ENCODE measurements at places on chromosomes 16 and 17.

DNA sequence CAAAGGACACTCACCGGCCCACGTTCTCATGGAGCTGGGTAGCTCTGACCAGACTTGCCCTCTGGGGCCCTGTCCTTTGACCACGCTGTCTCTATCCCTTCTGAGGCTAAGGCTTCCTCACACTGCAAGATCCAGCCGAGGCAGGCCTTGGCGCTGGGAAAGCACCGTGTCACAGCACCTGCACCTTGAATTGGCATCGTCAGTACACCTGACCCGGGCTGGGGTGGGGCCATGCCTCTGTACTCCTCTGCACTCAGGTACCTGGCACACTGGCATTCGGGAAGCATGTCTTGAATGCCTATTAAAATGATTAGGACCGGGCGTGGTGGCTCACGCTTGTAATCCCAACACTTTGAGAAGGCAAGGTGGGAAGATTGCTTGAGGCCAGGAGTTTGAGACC lies 6.0 kb downstream of the TBC1D24 start:
- DNase-seq = no peak

GRCh38 chr16:57284209-57284951 lies at the start of gene PLLP:
PLLP (minus strand) TSS chr16:57284672; CDS start chr16:57284540, 132 bp downstream.
- no peak for DNase-seq

- DNase-seq = no peak
These were observed 20.1 kb upstream of the C16orf95 start for GRCh38 chr16:87337262-87337771.

DNA sequence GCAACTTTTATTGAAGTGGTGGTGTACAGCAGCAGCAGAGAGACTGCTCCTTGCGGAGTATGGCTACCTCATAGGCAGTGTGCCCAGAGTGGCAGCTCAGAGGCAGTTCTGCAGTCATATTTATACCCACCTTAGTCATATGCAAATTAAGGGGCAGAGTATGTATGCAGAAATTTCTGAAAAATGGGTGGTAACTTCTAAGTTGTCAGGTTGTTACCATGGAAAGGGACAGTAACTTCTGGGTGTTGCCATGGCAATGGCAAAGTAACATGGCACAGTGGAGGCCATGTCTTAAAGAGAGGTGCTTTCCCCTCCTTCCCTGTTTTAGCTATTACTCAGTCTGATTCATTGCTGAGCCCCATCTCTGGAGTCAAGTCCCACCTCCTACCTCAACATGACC lies 53.4 kb downstream of the MEOX1 start:
- no peak for DNase-seq

GRCh38 chr16:79253100-79253631 lies 347.4 kb downstream of the MAF start:
- DNase-seq = no peak

DNA sequence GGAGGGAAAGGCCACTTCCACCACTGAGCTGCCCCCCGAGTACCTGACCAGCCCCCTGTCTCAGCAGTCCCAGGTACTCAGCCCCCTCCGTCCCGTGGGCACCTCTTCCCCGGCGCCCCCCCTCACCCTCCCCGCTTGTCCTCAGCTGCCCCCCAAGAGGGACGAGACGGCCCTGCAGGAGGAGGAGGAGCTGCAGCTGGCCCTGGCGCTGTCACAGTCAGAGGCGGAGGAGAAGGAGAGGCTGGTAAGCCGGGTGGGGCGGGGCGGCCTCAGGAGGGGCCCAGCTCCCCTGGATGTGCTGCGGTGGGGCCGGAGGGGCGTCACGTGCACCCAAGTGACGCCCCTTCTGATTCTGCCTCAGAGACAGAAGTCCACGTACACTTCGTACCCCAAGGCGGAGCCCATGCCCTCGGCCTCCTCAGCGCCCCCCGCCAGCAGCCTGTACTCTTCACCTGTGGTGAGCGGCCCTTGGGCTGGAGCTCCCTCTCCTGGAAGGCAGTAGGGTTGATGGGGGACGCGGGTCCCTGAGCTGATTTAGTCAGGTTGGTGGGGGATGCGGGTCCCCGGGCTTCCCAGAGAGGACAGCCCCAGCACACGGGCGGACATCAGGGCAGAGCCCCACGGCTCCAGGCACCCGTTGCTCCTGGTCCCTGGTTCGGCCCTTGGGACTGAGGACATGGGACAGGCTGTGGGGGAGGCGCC lies 9.5 kb upstream of the MRPL12 start:
- no peak for DNase-seq

GRCh38 chr16:8959921-8960787 lies 3.6 kb downstream of the USP7 start:
- DNase-seq = no peak

GRCh38 chr17:2580661-2581060 lies 12.8 kb upstream of the PAFAH1B1 start:
- DNase-seq = no peak

DNA sequence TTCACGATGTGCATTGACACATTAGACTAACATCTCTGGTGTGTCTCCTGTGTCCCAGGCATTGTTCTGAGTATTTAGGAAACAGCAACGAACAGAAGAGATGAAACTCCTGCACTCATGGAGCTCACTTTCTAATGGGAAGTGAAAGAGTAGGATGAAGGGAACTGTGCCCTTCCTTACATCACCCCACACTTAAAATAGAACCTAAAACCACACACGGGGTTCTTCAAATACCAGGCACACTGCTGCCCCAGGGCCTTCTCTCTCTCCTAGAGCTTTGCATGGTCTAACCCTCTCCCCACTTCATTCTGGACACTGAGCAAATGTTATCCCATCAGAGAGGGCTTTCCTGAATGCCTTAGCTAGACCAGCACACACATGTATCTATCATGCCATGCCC lies 33.7 kb downstream of the TRIM25 start:
- no peak for DNase-seq

GRCh38 chr17:21283482-21284318 lies 811 bp upstream of the MAP2K3 start:
- DNase-seq = no peak

GRCh38 chr16:57137043-57137442 lies 44.7 kb downstream of the CPNE2 start:
- DNase-seq = no peak

DNA sequence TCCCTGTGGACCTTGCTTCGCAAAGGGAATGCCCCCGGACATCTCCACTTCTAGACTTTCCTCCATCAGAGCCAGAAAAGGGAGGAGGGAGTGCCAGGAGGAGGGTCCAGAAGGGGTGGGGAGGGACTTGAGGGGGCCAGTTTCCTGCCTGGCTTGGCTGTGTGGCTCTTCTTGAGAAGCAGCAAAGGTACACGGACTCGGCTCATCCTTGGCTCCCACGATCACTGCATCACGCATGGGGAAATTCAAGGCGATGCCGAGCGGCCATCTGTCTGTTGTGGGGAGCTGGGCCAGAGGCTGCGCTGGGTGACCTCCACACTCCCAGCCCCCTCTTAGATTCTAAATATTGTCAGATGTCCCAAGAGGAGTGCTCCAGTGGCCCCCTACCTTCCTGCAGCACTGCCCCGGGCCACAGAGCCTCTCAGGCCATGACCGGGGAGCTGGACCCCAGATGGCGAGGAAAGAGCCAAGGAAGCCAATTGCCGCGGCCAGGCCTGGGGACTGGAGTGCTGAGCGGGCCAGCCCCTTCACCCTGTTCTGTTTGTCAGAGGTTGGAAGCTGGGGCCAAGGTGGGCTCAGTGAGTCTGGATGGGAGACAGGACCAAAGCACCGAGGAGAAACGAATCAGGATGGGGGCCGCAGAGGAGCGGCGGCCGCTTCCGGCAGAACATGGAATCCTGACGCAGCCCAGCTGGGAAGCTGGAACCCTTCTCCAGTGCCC lies 104.5 kb downstream of the RBFOX3 start:
- no peak for DNase-seq

DNA sequence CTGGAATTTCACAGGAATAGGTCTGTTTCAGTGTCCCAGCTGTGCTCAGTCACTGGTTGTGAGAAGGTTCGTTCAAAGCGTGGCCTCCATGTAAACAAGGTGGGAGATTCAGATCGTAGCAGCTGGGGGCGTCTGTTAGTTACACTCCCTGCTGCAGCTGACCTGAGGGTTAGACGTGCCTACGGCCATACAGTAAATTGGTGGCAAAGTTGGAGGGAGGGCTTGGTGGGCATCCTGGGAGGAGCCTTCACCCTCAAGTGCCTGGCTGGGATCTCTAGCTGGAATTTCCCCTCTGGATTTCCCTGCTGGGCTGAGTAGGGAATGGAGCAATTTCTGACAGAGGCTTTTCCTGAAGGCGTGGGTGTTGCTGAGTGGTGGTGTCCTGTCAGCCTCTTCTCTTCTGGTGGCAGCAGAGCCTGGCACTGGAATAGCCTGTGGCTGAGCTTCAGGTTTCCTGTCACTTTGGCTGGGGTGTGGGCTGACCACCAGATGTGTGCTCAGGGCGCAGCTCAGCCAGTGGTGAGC lies 6.4 kb downstream of the FCSK start:
- DNase-seq = no peak

Measured in GM04504 (cell line).